ENCODE measurements at places on chromosomes 2 and 18. TPM values are rescaled to one million over a fixed set of nuclear protein-coding genes. Genes with fewer than 3 reads are reported as not detected.

DNA sequence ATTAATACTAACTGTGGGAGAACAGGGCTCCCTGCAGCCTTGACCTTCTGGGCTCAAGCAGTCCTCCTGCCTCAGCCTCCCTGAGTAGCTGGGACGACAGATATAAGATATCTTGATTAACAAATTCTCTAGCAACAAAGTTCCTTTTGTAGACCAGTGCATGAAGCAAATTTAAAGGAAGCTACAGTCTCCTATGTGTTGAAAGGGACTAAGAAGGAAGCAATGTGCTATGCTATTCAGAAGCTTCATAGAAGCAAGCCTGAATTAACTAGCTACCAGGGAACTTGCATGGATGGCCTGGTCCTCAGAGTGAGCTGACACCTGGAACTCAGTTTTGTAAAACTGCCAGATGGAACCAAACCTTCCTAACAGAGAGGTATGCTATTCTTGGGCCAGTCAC lies 33.2 kb downstream of the RAPH1 start:
- DNase-seq, result no peak

DNA sequence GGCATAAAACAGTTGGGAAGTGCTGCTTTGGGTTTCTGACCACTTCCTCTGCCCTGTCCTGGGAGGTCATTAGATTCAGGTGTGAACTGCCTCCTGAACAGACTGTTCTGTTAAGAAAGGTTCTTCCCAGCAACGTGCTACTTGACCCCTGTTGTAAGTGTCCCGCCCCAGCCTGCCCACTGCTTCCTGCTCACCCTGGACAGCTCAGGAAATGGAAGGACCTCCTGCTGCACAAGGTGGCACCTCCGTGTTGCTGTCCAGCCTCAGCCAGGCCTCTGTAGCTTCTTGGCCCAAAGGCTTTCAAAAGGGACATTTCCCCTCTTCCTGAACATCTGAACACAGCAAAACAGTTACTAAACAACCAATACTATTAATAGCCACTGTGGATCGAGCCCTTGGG lies 5.3 kb downstream of the TOGARAM2 start:
- no peak for DNase-seq

GRCh38 chr18:42745171-42745570 lies 370.3 kb downstream of the RIT2 start:
- DNase-seq, result no peak

The UGT1A1 gene
- not detected for total RNA-seq

GRCh38 chr18:21997207-21998143 lies 171.9 kb upstream of the GATA6 start:
- no peak for DNase-seq

DNA sequence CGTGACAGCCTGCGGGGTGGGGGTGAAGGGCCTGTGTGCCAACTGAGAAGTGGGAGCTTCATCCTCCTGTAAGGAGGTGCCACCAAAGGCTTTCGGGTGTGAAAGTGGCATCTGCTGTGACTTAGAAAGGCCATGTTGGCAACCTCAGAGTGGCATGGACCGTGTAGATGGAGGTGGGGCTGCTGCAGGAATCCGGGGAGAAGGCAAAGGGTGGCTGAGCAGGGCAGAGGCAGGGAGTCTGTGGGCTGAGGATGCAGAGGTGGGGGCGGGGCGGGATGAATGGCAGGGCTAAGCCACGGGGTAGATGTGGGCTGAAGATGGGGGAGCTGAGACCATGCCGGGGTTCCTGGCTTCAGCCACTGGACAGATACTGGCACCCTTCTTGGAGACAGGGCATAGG lies 28.2 kb downstream of the TOGARAM2 start:
- no peak for DNase-seq

The TRPM8 gene
- total RNA-seq, result not detected

DNA sequence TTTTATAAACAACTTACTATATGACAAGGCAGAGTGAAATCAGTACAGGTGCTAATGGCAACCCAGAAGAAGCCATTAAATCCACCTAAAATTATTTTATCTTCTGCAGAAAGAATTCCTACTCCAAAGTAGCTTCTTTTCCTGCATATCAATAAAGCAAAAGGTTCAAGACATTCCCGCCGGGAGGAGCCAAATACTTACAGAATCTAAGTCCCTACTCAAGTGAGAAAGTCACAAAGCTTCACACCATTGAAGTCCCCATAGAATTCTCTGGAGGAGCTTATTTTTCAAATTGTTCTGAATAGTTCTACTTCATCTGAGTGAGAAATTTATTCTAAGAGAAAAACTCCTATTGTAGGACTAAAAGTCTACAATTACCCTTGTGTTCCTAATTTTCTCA lies 233.7 kb upstream of the HNRNPA3 start:
- no peak for DNase-seq

The ANKRD39 gene
- 8.6 TPM for total RNA-seq

The RGPD5 gene
- total RNA-seq, result 94.3 TPM

The FAM124B gene
- 4.4 TPM for total RNA-seq

The MGAT5 gene
- total RNA-seq, result 54.4 TPM

DNA sequence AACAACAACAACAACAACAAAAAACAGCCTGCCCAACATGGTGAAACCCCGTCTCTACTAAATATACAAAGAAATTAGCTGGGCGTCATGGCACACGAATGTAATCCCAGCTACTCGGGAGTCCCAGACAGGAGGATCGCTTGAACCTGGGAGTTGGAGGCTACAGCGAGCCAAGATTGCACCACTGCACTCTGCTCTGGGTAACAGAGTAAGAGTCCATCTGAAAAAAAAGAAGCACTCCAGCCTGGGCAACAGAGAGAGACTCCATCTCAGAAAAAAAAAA lies 344.1 kb upstream of the PLGLB2 start:
- no peak for DNase-seq

GRCh38 chr2:33909945-33910695 lies 311.0 kb upstream of the FAM98A start:
- DNase-seq, result no peak

All from upper lobe of right lung (tissue), 1 donor.